Left ventricle myocardium superior (tissue), 1 donor: ENCODE measurements at places on chromosomes 4 and X. TPM values are rescaled to one million over a fixed set of nuclear protein-coding genes. Genes with fewer than 3 reads are reported as not detected.
A peak's percentile ranks its signal among the peaks of the same experiment; 100 is the strongest.

Gene XG
- 0.32 TPM for total RNA-seq

DNA sequence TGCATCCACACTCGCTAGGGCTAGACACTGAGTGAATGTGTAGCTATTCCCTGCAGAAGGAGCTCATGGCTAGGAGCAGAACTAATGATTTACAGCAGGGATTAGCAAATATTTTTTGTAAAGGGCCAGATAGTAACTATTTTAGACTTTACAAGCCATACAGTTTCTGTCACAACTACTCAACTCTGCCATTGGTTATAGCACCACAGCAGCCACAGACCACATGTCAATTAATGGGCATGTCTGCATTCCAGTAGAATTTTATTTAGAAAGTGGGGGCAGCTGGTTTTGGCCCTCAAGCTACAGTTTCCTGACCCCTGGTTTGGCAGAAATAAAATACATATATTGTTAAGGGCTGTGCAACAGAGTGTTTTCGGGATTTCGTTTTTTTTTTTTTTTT is 192.6 kb downstream of the FRMPD4 start:
- DNase-seq = no peak

Gene PPM1K
- total RNA-seq = 116 TPM

Gene UCP1
- not detected for total RNA-seq

DNA sequence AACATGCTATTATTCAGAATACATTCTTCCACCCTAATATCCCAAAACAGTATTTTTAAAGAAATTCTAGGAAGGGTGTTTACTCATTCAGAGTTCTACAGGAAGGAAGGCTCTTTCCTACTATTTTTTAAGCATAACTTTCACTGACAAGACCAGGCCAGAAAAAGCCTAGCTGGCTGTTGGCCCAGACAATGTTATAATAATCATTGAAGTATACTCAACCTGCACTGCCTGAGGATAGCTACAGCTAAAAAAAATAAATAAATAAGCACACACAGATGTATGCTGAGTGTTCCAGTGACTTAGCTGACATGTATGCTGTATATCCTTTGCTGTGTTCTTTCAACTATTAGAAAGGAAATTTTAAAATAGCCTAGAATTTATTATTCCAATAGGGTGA is 145.8 kb upstream of the SPRY1 start:
- peak; percentile 50 for DNase-seq

DNA sequence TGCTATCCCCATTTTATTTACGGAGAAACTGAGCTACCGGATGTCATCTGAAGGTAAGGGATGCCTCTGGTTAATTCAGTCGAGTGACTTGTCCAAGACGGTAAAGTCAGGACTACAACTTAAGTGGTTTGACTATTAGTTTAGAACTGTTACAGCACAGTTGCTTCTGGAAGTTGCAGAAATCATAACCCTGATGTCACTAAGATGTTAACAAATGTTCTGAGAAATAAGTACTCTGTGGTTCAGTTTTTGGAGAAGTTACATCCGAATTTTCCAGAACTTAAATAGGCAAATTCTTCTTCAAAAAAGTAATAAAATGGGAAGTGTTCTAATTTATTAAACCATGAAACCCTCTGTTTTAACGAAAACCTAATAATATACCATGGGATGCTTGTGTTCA is 3.1 kb downstream of the PPA2 start:
- no peak for DNase-seq

Gene RBMXL3
- not detected for total RNA-seq

Gene TBC1D8B
- 1.6 TPM for total RNA-seq

DNA sequence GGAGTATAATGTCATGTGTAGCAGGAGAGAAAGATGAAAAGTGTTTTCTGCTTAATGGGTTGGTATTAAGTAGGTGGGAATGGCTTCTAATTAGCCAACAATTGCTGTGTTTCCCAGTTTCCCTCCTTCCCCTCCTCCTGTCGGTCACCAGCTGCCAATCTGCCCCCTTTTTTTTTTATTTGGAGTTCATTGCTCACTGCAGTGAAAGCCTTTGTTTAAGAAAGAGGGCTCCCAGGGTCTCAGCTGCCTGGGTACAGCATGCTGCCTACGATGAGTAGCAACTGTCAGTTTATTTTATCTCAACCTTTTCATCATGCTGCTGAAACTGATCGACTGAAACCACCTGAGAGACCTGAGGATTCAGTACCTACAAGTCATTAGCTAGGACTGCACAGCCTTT is 149.0 kb downstream of the POU4F2 start:
- DNase-seq = no peak

- DNase-seq = no peak
Measured at GRCh38 chr4:47383829-47384427, 79.6 kb downstream of the COMMD8 start.

GRCh38 chr4:179867300-179867878 is 2375.8 kb upstream of the TENM3 start:
- no peak for DNase-seq

DNA sequence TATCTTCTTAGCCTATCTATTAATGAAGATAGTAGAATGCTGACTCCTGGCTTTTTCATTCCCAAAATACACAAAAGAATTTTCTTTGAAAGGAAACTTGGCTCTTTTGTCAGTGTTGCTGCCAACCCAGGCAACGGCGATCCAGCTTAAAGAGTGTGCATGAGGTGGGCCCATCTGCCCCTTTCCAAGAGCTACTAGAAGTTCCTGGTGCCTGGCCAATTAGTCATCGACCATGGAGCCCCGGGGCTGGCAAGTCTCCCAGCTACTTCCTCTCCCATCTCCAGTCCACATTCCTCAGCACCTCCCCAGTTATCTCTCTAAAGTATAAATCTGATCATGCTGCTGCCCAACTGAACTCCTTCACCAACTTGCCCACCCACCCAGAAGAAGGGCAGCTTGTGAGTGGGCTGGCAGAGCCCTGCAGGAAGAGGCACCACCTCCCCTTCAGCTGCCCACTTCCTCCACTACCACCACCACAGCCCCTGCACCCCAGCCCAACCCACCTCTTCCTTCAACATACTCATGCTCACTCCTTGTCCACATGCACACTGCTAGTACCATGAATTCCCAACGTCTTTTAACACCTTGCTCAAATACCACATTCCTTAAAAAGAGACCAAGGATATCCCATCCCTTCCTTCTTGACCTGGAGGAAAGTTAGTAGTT is 158.2 kb upstream of the MAP3K15 start:
- DNase-seq = peak; percentile 69

Gene CYTL1
- total RNA-seq = 0.42 TPM

DNA sequence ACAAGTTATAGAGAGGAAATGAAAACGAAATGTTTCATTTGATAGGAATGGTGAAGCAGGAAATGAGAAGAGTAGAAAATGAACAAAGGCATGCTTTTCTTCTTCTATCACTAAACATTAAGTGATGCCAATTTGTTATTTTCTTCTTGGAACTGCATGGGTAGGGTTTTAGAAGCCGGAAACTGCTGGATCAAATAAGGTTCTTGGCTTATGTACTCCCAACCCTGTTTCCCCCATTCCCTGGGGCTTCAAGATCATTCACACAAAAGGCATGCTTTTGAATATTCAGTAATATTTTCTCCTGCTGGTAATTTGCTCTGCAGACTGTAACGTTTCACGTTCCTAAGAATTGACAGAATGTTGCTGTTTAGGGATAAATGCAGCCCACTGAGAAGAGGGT is 224.1 kb downstream of the NLGN4X start:
- DNase-seq = no peak

DNA sequence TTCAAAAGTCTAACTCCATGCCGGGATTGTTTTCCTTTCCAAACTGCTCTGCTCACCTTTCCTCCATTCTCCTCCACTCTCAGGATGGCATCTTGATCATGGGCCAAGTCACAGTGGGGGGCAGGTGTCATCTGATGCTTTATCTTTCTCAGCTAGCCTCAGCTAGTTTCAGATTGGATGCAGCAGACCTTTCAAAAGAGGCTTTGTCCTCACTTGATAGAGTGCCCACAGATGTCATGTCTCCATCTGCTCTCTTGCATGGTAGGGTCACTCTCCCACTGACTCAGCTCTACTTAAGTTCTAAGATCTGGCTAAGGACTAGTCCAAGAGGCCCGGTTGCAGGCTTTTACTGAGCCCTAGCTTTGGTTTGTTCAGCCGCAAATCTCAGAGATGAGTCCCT is 341.8 kb upstream of the GALNT7 start:
- DNase-seq = no peak

DNA sequence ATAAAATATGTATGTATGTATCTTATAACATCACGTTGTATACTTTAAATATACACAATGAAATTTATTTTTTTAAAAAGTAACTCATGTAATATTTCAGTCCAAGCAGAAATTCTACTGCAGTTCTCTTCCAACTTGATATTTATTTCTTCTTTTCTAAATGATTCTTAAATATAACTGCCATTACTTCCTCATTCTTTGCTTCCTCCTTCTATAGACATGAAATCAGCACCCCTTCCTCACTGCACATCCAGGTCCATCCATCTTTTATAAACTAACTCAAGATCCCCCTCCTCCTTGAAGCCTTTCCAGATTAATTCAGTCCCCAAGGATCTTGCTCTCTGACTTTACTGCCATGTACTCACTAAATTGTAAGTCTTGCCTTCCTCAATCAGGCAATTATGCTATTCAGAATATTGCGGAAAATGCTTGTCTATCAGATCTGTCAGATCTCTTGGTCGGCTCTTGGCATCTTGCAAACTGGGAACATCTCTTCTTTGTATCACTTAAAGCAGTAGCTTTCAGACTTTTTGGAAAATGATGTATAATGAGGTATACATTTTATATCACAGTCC is 3.7 kb downstream of the GPRIN3 start:
- no peak for DNase-seq

DNA sequence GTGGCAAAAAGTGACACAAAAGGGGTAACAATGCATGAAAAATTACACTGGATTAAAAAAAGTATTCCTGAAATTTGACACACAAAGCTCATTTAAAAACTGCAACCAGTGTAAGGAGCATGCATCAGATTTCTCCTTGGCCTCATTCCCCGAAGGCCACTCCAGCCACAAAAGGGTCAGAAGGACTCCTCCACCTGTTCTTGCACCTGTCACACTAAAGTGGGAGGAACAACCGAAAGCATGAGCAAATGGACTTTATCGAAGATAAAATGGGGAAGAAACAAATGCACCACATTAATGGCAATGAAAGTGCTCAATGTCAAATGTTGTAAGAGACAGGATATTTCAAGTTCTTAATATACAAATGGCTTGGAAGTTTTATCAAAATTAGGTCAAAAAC is 88.2 kb downstream of the ADGRA3 start:
- DNase-seq = no peak

GRCh38 chr4:109134268-109134667 is 168.2 kb downstream of the COL25A1 start:
- no peak for DNase-seq

- no peak for DNase-seq
Measured at GRCh38 chrX:71504346-71504745, 28.6 kb upstream of the OGT start.

GRCh38 chr4:176339936-176340761 is 20.4 kb downstream of the SPCS3 start:
- DNase-seq = no peak

- DNase-seq = no peak
Measured at GRCh38 chr4:1239141-1239949, 9.6 kb downstream of the CTBP1 start.

- no peak for DNase-seq
Measured at GRCh38 chr4:128921954-128922353, 112.5 kb downstream of the JADE1 start.

Gene DDIT4L
- total RNA-seq = 0.37 TPM

Gene PGAM4
- total RNA-seq = not detected

Gene ERVMER34-1
- 7.2 TPM for total RNA-seq

Gene GALNT7
- total RNA-seq = 4.6 TPM

DNA sequence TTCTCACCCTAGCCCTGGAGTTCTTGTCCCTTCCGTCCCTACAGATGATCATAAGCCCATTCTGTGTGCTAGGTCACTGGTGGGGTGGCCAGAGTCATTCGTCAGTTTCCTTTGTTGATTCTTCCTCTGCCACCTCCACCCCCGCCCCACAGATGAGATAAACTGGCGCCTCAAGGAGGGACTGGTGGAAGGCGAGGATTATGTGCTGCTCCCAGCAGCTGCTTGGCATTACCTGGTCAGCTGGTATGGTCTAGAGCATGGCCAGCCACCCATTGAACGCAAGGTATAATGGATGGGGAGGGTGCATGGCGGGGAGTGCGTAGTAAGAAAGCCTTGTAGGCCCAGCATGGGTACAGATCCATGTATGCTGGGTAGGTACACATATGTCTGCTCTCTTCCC is 6.4 kb downstream of the USP11 start:
- no peak for DNase-seq

DNA sequence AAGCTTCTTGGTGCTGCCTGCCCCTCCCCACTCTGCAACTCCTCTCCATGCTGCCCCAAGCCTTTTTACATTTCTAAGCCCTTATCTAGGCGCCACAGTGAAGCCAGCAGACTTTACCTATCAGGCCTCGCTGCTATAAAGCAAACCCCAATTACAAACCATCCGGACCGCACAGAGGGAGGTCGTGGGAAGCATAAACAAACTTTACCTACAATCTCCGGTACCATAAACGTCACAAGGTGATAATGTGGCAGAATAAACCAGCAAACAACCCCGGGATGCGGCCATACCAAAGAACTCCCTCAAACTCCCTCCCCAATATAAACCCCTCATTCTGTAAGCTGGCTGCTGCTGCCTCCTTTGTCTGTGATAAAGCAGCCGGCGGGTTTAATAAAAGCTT is 54.0 kb upstream of the ZCCHC13 start:
- no peak for DNase-seq

Gene JAKMIP1
- not detected for total RNA-seq

GRCh38 chr4:56971383-56971782 is 6.0 kb downstream of the NOA1 start:
- DNase-seq = no peak
